ENCODE measurements at places on chromosomes 4 and X. TPM values are rescaled to one million over a fixed set of nuclear protein-coding genes. Genes with fewer than 3 reads are reported as not detected.

The SPANXB1 gene
- total RNA-seq = not detected

The SPANXN2 gene
- not detected for total RNA-seq

The HELT gene
- not detected for total RNA-seq

The SSR4 gene
- total RNA-seq = 296 TPM

The LEF1 gene
- 165 TPM for total RNA-seq

The ARMCX2 gene
- total RNA-seq = 4.1 TPM

The ETDA gene
- not detected for total RNA-seq

Data from activated T-cell treated with anti-CD3 and anti-CD28 coated beads, Interleukin-2, amount 50 U/mL, for 4 hours (primary cell).